Suppressor macrophage treated with lipopolysaccharide for 1 hour (primary cell): ENCODE measurements at places on chromosomes 5 and 9.

DNA sequence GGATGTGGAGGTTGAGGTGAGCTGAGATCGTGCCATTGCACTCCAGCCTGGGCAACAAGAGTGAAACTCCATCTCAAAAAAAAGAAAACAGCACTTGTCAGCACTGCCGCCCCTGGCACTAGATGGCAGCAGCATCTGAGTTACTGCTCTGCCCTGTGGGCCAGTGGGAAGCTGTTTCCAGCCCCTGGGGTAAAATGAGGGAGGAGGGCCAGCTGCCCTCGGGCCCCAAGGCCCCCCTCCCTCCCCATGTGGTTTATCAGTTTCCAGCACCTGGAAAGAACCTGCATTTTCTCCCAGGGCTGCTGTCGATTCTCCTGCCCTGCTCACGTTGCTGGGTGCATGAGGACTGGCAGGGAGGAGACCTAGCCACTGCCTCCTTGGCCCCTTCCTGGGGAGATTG is 13.2 kb upstream of the CEL start:
- DNase-seq = peak; percentile 58

GRCh38 chr5:14016549-14016948 is 72.1 kb upstream of the DNAH5 start:
- no peak for DNase-seq

GRCh38 chr5:54793468-54794134 is 191.8 kb downstream of the ESM1 start:
- no peak for DNase-seq

- DNase-seq = peak; percentile 74
Observed at GRCh38 chr5:62284946-62285891, 20.8 kb upstream of the KIF2A start.

DNA sequence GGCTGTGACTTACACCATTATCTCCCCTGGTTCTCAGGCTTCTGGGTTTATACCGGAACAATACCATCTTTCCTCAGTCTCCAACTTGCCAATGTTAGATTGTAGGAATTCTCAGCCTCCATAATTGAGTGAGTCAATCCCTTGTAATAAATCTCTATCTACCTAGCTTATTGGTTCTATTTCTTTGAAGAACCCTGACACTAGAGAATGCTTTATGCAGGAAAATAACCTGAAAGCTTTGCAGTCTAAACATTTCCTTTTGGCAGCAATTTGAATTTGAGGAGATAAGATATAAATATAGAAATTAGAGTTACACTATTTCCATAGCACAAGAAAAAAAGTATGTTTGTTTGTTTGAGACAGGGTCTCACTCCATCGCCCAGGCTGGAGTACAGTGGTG is 278.1 kb upstream of the CDH18 start:
- no peak for DNase-seq

- DNase-seq = no peak
Observed at GRCh38 chr5:73284220-73284795, 111.3 kb downstream of the TMEM174 start.

DNA sequence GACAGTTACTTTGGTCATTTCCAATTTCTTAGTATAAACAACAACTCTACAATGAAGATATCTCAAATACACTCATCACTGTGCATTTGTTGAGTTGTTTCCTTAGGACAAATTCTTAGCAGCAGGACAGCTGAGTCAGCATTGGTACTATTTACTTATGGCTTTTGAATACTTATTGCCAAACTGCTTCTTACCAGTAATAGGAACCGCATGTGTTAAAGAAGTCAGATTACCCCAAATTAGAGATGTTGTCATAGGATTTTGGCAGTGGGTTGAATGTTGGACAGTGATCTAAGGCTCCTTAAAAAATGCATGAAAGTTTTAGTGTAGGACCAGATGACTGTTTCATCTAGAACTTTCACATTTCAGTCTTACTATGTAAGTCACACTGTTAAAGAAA is 280.1 kb upstream of the DMRT1 start:
- no peak for DNase-seq

DNA sequence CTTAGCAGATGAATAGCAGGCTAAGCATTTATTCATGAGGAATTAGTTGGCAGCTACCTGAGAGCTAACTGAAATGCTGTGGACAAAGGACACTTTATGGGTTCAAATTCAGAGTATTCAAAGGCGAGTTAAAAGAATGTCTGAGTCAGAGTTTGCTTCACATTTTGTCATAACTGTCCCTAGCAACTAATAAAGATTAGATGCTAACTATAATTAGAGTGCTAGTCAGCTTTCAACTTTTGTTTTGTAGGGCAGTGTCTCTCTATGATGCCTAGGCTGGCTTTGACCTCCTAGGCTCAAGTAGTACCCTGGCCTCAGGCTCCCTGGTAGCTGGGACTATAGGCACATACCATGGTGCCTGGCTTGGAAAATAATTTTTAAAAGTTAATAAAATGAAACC is 4.6 kb downstream of the SMC5 start:
- peak; percentile 12 for DNase-seq

- no peak for DNase-seq
Observed at GRCh38 chr5:96664669-96665068, 2.5 kb downstream of the CAST start.

DNA sequence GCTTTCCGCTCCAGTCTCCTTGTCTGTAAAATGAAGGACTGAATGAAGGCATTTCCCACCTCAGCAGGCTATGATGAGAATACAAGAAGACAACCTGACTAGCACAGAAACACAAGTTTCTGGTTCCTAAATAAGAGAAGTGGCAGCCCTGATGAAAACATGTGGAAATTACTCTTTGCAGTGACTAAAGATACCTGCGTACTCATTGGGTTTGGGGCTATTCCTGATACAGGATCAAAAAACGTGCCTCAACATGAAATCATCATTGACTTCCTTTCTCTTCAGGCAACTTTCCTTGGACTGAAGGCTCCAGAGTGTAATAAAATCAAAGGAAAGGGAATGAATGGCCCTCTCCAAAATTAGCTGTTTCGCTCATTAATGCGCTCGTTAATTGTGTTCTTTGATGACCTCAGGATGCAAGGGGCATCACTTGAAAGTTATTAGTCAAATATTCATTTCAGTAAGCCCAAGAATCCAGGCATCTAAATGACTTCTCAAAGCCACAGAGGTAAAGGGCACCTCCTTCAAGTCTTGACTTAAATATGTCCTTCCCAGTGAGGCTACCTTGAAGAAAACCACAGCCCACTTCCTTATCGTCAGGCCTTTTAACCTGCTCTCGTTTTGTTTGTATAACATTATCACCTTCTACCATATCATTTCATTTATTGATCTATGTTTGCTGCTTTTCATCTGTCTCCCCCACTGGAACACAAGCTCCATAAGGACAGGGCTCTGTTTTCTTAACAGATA is 68.9 kb downstream of the RASEF start:
- DNase-seq = no peak

GRCh38 chr5:170277867-170278281 is 19.7 kb downstream of the LCP2 start:
- DNase-seq = peak; percentile 82

- DNase-seq = no peak
Observed at GRCh38 chr5:134114886-134115805, 665 bp downstream of the TCF7 start.

GRCh38 chr5:67160272-67160671 is 36.3 kb downstream of the CD180 start:
- DNase-seq = no peak

- no peak for DNase-seq
Observed at GRCh38 chr9:121750259-121750714, 98.9 kb downstream of the DAB2IP start.

DNA sequence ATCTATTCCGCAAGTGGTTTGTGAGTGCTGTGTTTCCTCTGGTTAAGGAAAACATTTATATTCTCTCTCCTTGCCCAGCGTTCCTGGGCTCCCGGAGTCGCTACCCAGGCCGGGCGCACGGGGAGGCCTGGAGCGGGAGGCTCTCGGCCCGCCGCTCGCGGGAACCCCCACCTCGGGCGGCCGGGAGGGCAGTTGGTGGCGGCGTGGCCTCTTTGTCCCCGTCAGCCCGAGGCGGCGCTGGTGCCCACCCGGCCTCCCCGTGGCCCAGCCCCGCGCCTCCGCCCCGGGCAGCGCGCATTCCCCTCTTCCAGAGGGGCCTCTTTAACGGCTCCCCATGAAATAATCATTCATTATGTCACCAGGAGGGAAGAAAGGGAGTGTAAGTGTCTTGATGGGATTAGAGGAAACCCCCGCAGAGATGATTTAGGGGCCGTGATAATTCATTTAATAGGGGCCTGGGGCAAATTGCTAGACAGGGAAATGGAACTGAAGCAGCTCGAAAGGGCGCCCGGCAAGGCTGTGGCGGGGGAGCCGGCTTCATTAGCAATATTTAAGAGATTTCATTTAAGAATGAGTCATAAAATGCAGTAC is 181.9 kb upstream of the TBCA start:
- no peak for DNase-seq

- no peak for DNase-seq
Observed at GRCh38 chr5:42570966-42571960, 148.0 kb downstream of the GHR start.

DNA sequence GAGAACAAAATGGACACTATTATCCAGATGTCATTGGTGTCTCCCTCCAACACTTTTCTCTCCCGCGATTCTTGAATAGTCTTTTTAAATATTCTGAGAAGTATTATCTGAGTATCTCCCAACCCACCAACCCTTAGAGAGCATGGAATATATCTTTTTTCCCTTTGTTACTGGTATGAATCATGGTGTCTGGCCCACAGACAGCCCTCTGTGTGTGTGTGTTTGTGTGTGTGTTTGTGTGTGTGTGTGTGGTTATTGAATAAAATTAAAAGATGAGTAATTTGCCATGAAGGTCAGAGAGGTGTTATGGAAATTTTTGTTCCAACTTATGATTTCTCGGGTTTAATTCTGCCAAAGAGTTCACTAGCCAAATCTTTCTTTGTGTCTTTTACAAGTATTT is 47.7 kb downstream of the CAMK4 start:
- DNase-seq = no peak

DNA sequence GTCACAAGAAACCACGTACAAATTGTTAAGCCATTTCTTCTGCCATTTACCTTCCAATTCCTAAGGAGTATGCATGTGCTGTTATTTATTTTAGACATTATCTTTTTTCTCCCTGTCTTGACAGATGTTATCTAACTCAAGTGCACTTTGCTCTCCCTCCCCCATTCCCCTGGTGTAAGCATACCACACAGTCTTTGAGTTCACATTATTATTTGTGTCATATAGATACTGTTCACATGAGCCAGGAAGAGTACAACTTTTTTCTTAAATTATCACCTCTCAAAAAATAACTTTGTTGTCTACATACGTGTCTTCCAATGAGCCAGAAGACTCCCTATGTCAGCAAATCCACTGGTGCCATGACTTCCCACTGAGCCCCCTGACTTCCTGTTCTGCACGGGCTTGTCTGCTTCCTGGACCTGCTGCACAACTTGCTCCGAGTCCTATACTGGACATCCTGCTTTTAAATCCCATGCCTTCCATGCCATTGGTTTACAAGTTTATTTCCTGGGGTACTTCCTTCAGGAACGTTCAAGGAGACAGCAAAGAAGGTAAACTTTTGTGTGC is 19.9 kb upstream of the FAM120A start:
- no peak for DNase-seq

- no peak for DNase-seq
Observed at GRCh38 chr9:120331913-120332312, 248.1 kb downstream of the CDK5RAP2 start.

GRCh38 chr5:68378204-68378820 is 162.8 kb downstream of the PIK3R1 start:
- DNase-seq = no peak

- DNase-seq = peak; percentile 60
Observed at GRCh38 chr9:32218100-32218767, 166.2 kb upstream of the ACO1 start.

DNA sequence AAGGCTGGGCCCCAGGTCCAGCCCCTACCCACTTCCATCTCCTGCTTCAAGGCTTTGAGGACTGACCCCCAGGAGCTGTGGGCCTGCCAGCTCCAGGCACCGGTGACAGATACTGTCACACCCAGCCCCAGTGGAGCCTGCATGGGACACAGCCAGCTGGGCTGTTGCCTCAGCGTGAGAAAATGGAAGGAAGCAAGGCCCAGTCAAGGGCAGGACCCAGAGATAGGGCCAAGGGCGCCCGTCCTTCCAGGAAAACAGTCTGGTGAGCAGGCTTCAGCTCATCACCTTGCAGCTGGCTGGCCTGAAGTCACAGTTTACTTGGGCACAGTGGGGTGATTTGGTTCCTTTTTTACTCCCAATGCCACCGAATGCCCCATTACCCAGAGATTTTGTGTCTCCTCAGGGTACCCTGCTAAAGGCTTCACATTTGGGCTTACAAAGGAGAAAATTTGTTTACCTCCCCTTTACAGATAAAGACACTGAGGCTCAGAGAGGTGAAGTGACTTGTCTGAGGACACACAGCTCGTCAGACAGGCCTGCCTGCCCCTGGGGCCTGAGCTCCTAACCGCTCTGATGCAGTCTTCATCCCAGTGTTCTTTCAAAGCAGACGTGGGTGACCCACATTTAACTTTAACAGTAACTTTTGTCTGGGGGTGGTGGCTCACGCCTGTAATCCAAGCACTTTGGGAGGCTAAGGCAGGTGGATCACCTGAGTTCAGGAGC is 21.5 kb upstream of the WDR38 start:
- DNase-seq = no peak

GRCh38 chr5:159405611-159406031 is 75.3 kb upstream of the IL12B start:
- DNase-seq = peak; percentile 87

- DNase-seq = no peak
Observed at GRCh38 chr5:9543311-9543920, 2.5 kb downstream of the SEMA5A start.

GRCh38 chr9:125544988-125545651 is 161.9 kb downstream of the MAPKAP1 start:
- no peak for DNase-seq

- DNase-seq = peak; percentile 35
Observed at GRCh38 chr9:104794070-104794469, 30.1 kb downstream of the NIPSNAP3B start.

- peak; percentile 8 for DNase-seq
Observed at GRCh38 chr5:33272288-33272687, 168.5 kb upstream of the TARS1 start.

DNA sequence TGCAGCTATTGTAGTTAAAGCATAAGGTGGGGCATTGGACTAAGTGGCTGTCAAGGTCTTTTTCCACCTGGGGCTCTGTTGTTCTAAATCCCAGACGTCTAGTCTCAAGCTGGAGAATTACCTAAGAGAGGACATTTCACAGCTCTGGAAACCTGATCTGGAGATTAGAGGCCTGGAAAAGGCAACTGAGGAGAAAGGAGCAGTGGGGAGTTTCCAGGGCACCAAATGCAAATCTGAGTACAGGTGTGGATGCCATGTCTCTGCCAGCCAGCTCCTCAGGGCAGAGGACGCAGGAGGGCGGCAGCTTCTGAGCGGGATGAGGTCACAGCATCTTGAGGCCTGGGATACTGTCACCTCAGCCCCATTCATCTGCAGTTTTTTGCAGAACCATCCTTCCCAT is 65.2 kb downstream of the PPARGC1B start:
- no peak for DNase-seq

GRCh38 chr9:6873857-6874256 is 116.1 kb downstream of the KDM4C start:
- no peak for DNase-seq

DNA sequence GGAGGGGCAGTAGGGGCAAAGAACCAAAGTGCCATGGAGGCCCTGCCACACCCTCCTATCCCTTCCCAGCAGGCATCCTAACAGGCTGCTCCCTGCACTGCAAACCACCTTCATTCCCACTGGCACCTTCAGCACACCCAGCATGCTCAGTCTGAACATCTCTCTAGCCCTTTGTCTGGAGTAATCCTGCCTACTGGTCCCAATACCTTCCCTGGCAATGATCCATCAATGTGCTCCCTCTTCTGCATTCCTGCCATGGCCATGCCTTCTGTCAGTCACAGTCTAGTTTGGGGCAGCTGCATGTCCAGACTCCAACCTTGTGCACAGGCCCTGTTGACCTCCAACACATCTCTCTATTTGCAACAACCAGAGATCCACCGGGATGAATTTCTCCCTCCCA is 4.9 kb downstream of the MACROH2A1 start:
- no peak for DNase-seq
